ENCODE measurements at places on chromosomes 6 and 20.

GRCh38 chr6:115819506-115819905 lies 241.2 kb downstream of the FRK start:
- DNase-seq, result no peak

DNA sequence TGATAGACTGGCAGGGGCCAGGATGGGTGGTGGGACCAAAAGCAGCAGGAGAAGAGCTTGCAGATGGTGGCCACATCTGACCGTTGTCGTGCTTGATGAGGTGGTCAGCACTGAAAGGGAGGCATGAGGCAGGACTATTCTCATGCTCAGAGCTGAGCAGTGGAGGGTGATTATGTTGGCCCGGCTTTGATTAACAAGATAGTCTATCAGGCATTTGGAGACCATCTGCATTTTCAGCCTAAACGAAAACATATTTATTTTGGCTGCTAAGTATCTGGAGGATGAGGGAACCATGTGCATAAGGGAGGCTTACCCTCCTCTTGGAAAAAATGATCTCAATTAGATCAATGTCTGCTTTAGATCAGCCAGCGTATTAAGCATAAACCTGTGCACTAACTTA lies 141.6 kb upstream of the KCNK16 start:
- no peak for DNase-seq

DNA sequence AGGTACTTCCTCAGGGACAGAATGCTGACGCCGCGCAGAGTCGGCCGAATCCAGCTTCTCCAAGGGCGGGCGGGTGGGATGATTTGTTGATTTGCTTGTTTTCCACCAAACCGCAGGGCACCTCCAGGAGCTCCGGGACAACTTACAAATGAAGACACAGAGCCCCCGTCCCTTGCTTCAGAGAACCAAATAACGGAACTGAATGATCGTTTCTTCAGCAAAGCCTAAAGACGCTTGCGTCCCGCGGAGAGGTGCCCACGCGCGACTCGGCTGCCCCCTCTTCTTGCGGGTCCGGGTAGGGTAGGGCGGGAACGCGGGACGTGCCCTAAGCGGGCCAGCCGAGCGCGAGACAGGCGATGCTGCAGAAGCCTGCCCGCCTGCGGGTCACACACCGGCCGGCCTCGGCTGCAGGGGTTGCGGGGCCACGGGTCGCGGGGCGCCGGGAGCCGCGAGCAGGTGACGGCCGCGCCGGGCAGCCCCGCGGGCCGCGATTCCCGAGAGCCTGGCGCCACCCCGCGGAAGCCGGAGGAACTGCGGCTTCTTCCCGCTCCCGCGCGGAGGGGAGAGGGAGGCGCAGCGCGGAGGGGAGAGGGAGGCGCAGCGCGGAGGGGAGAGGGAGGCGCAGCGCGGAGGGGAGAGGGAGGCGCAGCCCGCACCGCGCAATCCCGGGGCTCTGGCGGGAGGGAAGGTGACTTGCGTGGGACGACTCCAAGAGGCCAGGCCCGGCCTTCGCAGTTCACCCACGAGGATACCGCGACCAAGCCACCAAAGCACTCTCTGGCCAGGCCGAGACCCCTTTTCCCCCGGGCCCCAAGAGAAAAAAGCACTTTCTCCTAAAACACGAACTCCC lies 7.7 kb upstream of the FOXF2 start:
- DNase-seq, result no peak

DNA sequence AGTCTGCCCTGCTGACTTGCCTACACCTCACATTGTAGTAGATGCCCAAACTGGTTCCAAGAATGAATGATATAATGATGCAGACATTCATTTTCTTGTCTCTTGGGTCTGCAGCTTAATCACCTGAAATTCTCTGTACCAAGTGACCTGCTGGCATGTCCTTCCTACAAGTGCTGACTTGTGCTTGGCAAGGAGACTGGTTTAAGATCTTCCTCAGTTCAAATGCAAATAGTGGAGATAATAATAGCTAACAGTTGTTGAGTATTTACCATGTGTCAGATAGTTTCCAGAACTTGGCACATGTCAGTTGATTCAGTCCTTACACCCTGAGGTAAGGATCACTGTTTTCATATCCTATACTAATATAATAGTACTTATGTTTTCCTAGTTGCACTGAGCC lies 223.4 kb downstream of the SLC24A3 start:
- no peak for DNase-seq

DNA sequence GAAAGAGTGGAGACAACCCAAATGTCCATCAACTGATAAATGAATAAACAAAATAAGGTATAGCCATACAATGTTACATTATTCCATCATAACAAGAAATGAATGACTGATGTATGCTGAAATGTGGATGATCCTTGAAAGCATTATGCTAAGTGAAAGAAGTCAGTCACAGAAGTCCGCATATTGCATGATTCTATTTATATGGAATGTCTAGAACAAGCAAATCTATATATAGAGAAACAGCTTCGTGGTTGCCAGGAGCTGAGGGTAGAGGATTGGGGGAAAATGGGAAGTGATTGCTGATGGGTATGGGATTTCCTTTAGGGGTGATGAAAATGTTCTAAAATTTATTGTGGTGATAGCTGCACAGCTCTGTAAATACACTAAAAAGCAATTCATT lies 196.8 kb downstream of the ATXN1 start:
- no peak for DNase-seq

GRCh38 chr6:122289762-122290539 lies 109.5 kb upstream of the HSF2 start:
- no peak for DNase-seq

GRCh38 chr6:111011360-111012142 lies 29.7 kb downstream of the RPF2 start:
- DNase-seq, result no peak

DNA sequence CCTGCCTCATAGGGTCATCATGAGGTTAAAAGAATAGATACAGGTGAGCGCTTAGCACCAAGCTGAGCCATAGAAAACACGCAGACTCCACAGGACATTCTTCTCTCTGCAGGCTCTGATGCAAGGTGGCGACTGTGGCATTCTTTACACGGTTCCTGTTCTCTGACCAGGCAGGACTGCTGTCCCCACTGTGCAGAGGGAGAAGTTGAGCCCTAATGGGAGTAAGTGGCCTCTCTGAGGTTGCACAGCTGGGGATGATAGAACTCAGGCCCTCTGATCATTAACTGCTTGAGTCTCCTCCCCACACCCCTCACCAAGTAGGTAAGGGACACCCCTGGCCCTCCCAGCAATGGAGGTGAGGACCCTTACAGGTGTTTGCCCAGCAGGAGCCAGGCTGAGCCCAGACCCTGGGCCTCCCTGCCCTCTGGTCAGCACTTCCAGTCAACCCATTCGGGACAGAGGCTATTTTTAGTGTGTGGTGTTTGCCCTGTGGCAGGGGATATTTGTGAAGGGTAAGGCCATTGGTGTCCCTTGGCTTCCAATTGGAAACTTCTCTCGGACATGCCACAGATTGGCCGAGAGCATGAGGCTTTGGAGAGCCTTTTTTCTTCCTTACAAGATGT lies 116.8 kb downstream of the VEGFA start:
- no peak for DNase-seq

- no peak for DNase-seq
Measured at GRCh38 chr6:49151957-49152356, 311.1 kb downstream of the MMUT start.

DNA sequence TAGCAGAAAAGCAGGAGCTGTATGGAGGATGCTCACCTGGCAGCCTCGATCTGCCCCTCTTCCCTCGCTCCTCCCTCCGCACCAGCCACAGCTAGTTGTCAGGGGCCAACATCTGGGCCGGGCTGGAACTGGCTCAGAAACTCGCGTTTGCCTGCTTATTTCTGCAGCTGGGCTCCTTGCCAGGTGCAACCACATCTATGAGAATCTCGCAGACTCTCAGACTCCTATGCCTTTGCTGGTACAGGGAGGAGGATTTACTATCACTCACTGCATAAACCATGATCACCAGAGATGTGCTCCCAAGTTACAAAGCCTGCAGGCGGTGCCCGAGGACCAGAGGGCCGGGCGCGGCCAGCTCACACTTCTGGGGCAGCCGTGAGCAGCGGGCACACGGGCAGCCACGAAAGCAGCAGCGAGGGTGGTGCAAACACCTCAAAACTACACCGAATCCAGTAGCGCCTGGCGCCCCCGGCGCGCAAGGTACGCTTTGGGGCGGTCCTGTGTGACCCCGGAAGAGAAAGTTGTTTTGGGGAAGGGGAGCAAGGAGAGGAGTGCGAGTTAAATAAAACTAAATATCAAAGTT lies 577 bp upstream of the LRRC1 start:
- DNase-seq, result no peak
